ENCODE measurements at places on chromosomes 11 and 22.
A peak's percentile ranks its signal among the peaks of the same experiment; 100 is the strongest.

DNA sequence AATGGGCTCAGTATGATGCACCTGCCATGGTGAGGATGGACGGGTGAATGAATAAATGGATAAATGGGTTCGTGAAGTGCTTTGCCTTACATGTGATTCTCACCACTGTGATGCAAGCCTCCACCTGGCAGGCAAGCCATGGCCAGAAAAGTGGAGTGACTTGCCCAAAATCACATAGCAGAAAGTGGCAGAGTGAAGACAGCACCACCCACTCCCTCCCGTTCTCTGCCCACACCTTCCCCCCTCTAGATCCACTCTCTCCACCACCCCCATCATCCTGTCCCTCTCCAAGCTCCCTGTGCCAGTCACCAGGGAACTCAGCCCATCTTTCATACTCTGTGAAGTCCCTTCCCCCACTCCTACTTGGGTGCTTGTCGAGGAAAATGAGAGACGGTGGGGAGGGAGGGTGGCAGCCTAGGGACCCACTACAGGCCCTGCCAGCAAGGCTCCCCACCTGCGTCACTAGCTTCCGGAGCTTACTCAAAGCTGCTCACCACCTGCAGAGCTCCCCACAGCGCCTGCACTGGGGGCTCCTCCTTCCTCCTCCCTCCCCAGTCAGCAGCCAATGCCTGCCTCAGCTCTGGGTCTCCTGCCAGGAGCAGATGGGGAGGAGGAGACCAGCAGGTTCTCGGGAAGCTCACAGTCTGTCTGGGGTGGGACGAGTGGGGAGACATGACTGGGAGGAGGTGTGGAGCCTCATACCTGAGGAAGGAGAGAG is 82.3 kb downstream of the PDE2A start:
- peak; percentile 26 for DNase-seq

DNA sequence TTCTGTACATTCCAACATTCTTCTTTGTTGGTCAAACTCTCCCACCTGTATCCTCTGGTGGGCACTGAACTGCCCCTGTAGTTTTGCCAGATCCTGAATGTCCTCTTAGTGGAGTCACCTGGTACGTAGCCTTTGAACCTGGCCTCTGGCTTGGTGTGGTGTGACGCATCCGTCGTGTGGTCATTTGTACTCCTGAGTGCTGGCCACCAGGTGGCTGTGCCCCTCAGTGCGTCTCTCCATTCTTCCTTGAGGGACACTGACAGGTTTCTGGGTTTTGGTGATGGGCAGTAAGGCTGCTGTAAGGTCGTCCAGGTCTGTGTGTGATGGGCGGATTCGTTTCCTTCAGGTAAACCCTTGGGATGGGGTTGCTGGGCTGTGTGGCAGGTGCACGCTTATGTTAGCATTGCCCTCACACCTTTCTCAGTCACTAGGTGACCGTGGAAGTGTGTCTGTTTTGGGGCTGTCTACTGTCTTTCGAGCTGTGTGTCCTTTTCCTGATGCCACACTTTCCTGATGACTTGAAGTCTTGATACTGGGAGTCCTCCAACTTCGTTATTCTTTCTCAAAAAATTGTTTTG is 13.6 kb upstream of the RANBP1 start:
- DNase-seq: no peak

DNA sequence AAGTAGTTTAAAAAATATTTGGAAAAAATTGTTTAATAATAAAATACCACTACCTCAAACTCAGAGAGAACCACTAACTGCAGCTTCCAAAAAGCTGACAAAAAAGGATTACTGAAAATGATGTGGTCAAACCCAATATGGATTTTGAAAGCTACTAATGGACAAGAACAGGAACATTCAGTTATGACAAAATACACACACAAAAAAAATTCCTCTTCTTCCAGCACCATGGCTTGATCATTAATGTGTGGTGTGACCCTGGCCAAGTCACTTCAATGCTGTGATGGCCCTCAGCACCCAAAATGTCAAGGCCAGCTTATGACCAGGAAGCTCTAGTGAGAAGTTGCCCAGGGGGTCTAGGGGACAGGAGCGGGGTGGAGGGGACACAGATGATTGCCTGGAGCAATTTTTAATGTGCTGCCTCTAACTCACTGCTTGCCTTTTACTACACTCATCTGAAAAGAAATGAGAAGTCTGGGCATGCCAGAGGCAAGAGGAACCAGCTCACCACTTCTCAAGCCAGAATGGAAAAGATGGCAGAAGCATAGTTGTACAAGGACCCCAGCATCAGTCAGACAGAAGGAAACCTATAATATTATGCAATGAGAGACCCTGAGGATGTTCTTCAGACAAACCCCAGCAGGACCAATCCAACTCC is 2.2 kb downstream of the SMCO4 start:
- DNase-seq: no peak

GRCh38 chr11:19789835-19790710 is 77.4 kb downstream of the NAV2 start:
- no peak for DNase-seq

- DNase-seq: no peak
These were observed 44.6 kb upstream of the PPARA start for GRCh38 chr22:46105494-46106278.

DNA sequence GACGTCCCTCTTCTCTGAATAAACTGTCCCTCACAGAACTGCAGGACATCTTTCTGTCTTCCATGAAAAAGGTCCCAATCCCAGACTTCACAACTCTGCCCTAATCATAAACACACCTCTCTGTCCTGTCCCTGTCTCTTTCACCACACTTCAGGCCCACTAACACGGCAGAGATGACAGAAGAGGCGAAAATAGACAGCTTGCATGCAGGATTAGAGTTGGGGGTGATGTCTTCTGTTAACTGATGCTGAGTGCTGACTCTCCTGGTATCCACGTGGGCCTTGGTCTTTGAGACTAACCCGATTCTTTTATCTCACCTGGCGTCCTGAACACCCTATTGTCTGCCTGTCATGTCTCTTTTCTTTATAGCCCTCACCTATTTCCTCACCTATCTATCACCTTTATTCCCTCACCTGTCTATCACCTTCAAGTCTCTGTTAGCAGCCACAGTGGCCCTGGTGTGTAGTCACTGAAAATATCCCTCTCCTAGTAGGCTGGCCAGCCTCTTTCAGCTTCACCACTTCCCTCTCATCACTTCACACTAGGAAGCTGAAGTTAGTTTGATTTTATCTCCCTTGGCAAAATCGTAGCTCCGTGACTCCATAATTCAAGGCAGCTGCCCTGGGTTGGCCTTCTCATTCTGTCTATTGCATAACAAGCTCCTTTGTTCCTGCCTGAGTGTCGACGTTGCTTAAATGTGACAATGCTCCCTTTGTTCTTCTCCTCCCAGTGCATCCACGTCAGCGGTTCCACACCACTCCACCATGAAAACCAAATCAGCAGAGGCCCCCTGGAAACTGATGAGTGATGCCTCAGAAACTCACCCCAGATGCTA is 30.6 kb upstream of the DRD2 start:
- no peak for DNase-seq

DNA sequence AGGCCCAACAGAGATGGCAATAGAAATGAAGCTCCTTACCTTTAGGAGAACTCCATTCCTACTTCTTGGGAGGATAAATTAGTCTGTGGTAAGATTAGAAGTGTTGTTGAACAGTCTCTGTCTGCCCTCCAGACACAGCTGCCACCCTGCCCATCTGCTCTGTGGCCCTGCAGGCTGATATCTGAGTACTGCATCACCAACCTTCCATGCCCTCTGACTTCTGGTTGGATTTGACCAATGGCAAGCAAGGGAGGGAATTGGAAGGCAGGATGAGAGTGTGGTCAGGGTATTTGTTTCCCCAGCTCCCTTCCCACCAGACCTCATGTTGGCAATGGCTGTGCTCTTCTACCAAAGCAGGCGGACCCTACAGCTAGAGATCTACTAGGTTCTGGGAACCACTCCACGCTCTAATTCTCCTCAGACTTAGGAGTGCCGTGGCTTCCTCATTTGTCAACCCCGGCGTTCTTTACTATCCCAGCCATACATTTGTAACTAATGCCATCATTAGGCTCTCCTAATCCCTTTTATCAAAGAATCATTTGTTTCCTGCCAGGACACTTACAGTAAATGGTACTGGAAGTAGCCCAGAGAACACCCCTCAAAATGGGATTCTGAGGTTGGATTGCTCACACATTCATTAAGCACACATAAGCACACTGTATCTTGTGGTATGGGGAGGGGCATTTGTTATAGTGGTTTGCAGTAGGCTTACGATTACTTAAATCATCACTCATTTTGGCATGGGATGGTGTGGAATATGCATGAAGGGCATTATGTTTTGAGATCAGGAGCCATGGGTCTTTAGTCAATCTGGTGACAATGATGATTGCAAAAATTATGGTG is 35.4 kb upstream of the CD44 start:
- no peak for DNase-seq

DNA sequence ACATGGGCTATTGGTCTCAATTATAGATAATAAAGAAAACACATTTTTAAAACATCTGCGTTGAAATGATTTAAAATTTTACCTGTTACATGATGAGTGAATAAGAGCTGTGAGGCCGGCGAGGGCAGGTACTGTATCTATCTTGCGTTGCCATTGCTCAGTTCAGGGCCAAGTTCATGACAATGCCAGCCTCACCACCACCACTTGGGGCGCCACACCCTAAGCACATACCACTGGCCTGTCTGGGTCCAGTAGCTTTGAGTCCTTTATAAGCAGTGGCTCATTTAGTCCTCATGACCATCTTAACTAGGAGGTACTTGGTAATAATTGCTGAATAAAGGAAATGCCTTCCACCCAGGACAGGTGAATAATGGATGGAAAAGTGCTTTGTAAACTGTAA is 14.5 kb upstream of the MB start:
- DNase-seq: peak; percentile 28

GRCh38 chr11:43833657-43834073 is 47.0 kb upstream of the ALKBH3 start:
- no peak for DNase-seq

GRCh38 chr11:117059611-117060148 is 38.5 kb downstream of the SIK3 start:
- DNase-seq: no peak

DNA sequence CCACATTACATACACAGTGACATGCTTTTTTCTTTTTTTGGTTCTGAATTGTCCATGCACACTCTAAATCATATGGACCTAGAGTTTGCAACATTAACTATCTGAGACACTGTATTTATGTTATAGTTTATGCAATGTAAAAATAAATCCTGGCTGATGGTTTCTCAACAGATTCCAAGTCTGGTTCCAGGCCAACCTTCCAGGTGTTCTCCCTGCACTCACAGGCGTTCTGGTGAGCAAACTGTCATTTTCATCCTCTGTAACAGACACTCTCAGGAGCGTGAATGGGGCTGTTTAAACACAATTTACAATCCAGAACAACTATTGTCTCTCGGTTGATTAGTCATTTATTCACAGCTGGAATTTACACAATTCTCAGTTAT is 36.5 kb upstream of the ANKK1 start:
- DNase-seq: no peak

GRCh38 chr11:88318017-88318416 is 19.5 kb downstream of the CTSC start:
- DNase-seq: no peak

DNA sequence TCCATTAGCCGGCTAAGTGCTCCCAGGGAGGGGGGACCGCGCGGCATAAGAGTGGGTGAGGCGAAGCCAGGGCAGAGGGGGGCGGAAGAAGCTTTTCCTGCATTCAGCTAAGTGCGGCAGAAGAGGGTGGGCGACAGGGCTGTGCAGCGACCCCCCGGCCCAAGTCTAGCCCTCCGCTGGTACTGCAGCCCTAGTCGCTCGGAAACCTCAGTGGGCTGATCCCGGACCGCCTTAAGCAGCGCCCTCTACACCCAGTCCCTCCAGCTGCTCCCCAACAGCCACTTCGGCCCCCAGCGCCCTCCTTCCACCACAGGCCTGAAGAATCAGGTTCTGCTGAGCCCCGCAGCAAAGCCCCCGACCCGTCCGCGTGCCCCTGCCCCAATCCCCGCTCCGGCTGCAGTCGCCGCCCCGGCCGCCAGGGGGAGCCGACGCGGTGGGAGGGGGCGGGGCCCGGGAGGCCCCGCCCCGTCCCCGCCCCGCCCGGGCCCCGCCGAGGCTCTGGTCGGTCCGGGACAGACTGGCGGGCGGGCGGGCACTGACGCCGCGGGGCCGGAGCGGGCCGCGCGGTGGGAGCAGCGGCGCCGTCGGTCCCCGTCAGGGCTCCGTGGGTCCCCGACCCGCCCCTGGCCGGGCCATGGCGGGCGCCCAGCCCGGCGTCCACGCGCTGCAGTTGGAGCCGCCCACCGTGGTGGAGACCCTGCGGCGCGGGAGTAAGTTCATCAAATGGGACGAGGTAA is at the start of gene PLCB3:
Gene PLCB3, plus strand, starts transcription at position 515 of the 737 bp plus-strand sequence. Its CDS starts 120 bp downstream, at position 635.
- no peak for DNase-seq

- DNase-seq: no peak
These were observed 30.6 kb downstream of the GLB1L2 start for GRCh38 chr11:134362192-134362901.

GRCh38 chr11:34327804-34328631 is 29.8 kb downstream of the ABTB2 start:
- DNase-seq: no peak

GRCh38 chr11:94762208-94762607 is 5.9 kb upstream of the AMOTL1 start:
- DNase-seq: no peak

GRCh38 chr11:12542186-12542935 is 131.9 kb upstream of the TEAD1 start:
- no peak for DNase-seq

DNA sequence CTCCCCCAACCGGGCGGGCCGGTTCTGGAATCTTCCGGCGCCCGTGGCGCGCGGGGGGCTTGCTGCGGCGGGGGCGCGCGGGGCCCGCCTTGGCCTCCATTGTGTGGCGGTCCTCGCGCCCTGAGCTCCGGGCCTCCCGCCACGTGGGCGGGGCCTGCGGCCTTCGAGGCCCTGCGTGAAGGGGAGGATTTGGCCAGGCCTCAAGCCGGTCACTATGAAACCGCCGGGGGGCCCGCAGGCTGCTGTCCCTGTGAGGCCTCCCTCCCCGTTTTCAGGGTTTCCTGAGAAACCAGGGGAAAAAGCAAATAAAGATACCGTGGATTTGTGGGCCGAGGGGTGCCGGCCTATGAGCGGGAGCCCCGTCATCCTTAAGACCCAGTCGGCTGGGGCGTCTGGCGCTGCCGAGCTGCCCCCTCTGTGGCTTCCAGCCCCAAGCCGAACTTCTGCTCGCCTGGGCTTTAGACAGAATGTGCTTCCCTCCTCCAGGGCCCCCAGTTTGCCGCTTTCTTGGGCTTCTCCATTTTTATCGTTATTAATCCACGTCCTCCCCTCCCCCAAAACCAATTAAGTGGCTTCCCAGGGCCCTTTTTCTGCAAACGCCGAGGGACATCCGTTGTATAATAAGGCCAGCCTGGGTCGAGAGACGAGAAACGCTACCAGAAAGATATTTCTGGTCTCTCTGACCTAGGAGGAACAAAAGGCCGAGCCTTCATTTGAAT is 602 bp downstream of the EWSR1 start:
- DNase-seq: peak; percentile 19

DNA sequence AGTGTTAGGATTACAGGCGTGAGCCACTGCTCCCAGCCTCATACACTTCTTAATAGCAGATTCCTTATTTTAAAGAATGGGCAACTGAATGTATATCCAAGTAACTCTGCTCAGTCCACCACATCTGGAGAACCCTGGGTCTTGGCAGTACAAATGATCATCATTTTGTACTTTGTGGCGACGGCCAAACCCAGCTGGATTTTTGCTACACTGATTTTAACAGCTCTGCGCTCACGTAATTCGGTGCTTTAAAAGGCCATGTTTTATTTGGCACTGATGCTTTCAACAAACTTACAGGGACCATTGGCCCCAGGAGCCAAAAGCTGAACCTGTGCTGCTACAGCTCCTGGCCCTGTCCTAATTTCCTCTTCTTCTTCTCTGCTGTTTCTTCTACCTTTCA is 60.8 kb upstream of the PDE3B start:
- no peak for DNase-seq

GRCh38 chr11:1872267-1872985 is 19.3 kb downstream of the PRR33 start:
- no peak for DNase-seq

- DNase-seq: no peak
These were observed 151.8 kb upstream of the TIMP3 start for GRCh38 chr22:32649515-32650200.

Measured in stimulated activated CD8-positive, alpha-beta memory T cell treated with anti-CD3 and anti-CD28 coated beads, Interleukin-2, amount 100 ng/mL, for 48 hours (primary cell).